ENCODE measurements at places on chromosomes 16 and 17.
A peak's percentile ranks its signal among the peaks of the same experiment; 100 is the strongest.

DNA sequence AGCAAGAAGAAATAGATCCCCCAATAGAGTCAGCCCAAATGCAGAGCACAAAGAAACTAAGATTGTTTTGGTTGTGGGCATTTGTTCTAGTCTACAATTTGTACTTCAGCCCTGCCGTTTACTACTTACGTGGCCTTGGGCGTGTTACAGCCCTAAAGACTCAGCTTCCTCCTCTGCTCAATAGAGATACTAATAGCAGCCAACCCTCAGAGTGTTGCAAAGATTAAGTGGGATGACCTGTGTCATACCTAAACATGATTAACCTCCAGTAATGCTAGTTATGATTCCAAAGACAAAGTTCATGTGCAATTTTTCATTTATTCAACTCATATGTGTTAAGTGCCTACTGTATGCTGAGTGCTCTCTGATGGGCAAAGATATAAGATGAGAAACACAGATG lies 43.1 kb downstream of the MAF start:
- no peak for DNase-seq

- peak; percentile 82 for DNase-seq
These were observed 54.3 kb downstream of the KPNA2 start for GRCh38 chr17:68089881-68090280.

DNA sequence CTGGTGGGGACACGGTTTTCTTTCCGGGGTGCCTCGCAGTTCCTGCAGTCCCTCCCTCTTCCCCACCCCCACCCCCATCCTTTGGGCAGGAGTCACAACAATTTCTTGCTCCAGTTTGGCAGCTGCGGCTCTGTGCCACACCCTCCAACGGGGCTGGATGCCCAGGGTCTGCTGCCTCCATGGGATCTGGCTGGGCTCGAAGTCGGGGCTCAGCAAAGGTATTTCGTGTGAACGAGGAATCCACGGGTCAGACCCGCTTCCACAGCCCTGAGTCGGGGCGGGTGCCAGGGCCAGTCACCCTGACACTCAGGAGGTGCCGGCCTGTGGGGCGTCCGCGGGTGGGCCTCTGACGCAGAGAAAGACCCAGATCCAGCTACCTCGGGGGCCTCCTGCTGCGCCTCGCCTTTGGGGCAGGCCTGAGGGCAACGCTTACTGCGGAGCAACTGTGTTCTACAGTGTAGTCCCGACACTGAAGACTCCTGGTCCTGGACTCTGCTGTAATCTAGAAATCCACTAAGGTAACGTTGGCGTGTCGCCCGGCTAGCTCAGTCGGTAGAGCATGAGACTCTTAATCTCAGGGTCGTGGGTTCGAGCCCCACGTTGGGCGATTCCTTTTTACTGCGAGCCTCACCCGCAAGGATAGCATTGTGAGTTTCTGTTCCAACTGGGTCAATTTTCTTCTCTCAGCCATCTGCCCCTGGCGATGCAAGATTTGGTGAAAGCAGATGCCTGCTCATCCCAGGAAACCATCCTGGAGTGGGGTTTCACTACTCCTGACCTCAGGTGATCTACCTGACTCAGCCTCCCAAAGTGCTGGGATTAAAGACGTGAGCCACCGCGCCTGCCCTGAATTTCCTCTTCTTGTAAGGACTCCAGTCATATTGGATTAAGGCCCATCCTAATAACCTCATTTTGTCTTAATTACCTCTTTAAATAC lies 12.6 kb upstream of the OR1F1 start:
- DNase-seq = peak; percentile 57

DNA sequence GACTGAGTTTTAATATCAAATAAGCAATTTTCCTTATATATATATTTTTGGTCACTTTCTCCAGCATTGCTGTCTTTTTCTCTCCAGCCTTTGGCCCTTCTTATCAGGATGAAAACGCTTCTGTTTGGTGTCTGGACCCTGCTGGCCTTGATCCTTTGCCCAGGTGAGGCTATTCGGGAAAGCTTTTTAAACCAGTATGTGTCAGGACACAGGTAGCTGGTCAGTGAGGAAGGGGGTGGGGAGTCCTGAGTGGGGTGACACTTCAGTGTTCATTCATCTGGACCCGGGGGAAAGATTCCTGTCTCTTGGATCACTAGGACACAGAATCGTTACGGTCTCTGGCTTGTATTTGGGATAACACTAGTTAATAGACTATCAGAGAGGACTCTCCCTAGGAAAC lies 12.2 kb upstream of the SMARCD2 start:
- no peak for DNase-seq

All from SJSA1 (cell line).